Iris pigment epithelial cell (primary cell): ENCODE measurements at places on chromosomes 2 and 18.

DNA sequence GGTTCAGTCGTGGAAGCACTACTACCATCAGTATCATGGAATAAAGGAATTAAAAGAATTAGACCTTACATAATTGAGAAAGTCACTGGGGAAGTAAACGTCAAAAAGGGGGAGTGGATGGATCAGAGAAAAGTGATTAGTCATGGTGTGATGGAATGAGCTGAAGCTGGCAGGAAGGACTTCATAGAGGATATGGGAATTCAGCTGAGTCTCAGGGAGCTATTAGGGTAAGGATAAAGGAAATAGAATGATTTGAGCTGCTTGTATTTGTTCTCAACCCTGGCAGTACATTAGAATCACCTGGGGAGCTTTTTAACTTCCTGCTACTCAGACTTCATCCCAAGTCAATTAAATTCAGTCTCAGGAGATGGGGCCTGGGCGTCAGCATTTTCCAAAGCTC lies 53.4 kb upstream of the SETBP1 start:
- DNase-seq = peak; percentile 51

GRCh38 chr2:230881840-230882239 lies 17.1 kb downstream of the ITM2C start:
- DNase-seq = no peak

DNA sequence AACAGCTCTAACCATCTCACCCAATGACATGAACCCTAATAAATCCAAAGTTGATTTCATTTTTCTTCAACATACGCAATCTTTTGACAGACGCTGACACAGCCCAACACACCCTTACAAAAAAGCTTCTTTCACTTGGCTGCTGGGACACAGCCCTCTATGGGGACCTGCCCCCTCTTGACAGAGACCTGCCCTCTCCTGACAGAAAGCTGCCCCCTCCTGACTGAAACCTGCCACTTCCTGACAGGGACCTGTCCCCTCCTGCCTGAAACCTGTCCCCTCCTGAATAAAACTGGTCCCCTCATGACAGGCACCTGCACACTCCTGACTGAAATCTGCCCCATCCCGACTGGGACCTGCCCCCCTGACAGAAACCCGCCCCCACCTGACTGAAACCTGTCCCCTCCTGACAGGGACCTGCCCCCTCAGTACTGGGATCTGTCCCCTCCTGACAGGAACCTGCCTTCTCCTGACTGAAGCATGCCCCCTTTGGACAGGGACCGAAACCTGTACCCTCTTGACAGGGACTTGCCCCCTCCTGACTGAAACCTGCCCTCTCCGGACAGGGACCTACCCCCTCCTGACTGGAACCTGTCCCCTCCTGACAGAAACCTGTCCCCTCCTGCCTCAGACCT lies 87.9 kb downstream of the PXDN start:
- DNase-seq = no peak

DNA sequence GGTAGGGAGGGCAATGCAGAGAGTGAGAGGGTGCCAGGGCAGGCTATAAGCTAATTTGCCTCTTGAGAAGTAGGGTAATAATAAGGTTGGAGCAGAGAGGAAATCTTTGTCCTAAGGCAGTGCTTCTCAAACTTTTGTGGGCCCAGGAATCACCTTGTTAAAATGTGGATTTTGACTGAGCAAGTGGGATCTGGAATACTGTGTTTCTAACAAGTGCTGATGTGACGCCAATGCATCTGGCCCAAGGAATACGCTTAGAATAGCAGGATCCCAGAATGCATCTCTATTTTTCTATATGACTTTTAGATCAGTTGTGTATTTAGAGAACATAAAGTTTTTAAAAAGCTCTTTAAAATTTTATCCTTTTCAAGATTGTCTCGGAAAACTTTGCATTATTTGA lies 29.7 kb upstream of the GTF2A1L start:
- DNase-seq = no peak

DNA sequence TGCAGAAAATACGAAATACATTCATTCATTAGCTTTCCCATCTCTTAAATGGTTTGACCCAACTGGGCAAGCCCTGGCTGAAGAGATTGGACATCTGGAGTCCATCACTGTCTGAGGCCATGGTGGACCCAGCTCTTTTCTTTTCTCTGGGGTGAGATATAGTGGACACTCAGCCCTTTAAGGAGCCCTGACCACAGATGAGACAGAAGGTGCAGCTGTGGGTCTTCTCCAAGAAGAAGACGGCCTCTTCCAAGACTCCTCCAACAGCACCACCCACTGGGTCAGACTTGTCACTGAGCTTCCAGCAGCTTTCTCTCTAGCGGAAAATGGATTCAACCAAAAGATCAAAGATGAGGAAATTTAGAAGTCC lies 27.2 kb downstream of the TWIST2 start:
- DNase-seq = peak; percentile 54

- no peak for DNase-seq
These were observed 691 bp upstream of the THSD7B start for GRCh38 chr2:136764452-136765255.

- DNase-seq = no peak
These were observed 44.8 kb downstream of the ZAP70 start for GRCh38 chr2:97758131-97758705.

GRCh38 chr2:63553049-63553448 lies 35.2 kb downstream of the WDPCP start:
- peak; percentile 76 for DNase-seq
